ENCODE measurements at places on chromosomes 2 and 18. TPM values are rescaled to one million over a fixed set of nuclear protein-coding genes. Genes with fewer than 3 reads are reported as not detected.

Gene NUP35
- 8.3 TPM for polyA plus RNA-seq

Gene SLC40A1
- 19.4 TPM for polyA plus RNA-seq

Gene HOXD11
- not detected for polyA plus RNA-seq

Gene IL1A
- not detected for polyA plus RNA-seq

Gene ST8SIA3
- not detected for polyA plus RNA-seq

Gene CNDP1
- polyA plus RNA-seq: not detected

Gene CD207
- 0.04 TPM for polyA plus RNA-seq

Gene PROKR1
- polyA plus RNA-seq: 0.03 TPM

Gene INO80C
- polyA plus RNA-seq: 22.6 TPM

Gene CGREF1
- 6.6 TPM for polyA plus RNA-seq

Gene NTSR2
- polyA plus RNA-seq: 0.35 TPM

Gene POTEC
- not detected for polyA plus RNA-seq

Gene SUMO1
- polyA plus RNA-seq: 69.8 TPM

Gene CNTNAP5
- not detected for polyA plus RNA-seq

Gene GDF7
- 0.04 TPM for polyA plus RNA-seq

Gene BMP10
- not detected for polyA plus RNA-seq

Gene DNER
- 0.56 TPM for polyA plus RNA-seq

Data from psoas muscle (tissue), 8 donors.